Activated CD4-positive, alpha-beta memory T cell treated with anti-CD3 and anti-CD28 coated beads, Interleukin-2, amount 10 ng/mL, durations not matched to agents 7 days and 5 days (primary cell): ENCODE measurements at places on chromosomes 7 and 10.

GRCh38 chr10:92377962-92378361 lies 87.0 kb downstream of the MARCHF5 start:
- no peak for DNase-seq

GRCh38 chr10:79066411-79067240 lies 2.1 kb upstream of the ZMIZ1 start:
- DNase-seq = no peak

GRCh38 chr10:95697429-95697828 lies 3.7 kb upstream of the TCTN3 start:
- no peak for DNase-seq

DNA sequence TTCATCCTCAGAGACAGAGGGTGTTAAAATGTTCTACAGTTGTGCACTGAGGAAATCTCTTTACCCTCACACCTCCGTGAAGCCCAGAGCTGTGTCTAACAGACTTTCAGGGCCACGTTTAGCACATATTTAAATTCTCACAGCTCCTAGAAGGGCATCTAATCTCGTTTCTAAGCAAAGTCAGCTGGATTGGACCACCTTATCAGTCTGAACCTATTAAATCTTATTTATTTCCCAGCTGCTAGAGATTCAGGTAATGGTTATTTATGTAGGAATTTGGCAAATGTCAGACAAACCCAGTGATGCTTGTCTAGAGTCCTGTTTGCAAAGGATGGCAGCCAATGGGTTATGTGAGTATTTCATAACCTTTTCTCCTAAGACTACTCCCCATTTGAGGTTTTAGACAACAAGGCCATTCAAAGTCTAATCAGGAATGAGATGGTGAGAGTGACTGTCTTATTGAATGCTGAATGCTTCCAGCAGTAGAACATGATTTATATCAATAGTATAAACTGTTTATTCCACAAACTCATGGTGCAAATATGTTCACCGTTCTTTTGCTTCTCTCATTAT lies 54.8 kb upstream of the EXOC4 start:
- no peak for DNase-seq

DNA sequence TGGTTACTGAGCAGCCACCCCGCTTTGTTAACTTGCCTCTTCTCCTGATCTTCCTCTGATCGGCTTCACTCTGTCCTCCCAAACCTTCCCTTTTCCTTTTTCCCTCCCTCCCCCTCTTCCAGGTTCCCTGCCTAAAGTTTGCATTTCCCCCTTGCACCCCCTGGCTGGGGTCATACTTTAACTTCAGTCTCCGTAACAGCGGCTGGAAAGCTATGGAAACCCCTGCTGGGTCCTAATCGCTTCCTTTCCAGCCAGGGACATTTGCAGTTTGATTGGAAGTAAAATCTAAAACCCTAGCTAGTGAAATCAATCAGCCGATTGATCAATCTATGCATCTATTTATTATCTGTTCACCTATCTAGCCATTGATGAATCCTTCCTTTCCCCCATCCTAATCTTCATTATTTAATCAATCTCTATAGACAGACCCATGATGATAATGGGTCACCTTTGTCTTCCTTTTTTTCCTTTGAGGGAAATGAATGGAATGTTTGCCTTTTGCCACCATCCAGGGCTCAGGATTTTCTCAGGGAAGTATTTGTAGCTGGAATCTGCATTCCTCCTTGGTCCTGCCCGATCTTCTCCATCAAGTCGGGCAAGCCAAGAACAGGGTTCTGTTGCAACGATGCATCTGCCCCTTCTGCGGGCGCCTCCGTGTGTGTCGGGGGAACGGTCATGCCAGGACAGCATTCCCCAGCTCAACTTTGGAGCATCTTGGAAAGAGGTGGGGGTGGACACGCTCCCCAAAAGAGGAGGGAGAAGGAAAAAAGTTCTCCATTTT lies 8.8 kb downstream of the GATA3 start:
- DNase-seq = no peak

DNA sequence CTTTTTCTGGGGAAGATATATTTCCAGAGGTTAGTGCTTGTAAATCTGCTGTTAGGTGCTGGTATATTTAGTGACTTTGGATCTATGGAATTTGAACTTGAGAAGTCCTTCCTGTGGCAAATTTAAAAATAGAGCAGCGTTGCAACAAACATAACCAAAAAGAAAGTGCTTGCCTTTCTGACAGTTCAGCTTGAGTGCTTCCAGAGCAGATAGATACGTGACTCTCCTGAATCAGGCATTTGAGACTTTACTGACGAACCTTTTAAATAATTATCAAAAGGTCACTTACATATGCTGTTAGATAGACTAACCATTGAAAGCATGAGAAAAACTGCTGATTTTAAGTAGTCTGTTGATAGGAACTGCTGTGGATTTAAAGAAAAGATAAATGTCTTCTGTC lies 387.5 kb upstream of the LRRTM3 start:
- DNase-seq = no peak

DNA sequence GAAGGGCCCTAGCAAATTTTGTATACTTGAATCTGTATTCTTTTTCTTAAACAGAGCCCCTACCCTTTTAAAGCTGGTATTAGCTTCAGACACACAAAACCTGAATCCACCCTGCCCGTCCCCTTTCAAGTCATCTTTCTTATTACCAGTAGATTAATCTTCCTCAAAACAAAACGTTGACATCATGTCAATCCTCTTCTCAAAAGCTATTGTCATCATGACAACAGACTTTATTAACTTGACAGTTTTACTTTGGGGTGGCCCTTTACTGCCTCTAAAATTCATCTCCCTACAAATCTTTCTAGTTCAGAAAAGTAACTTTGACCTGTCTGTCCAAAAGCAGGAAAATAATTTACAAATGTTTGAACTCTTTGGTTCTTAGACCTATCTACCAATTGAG lies 21.5 kb upstream of the IFRD1 start:
- no peak for DNase-seq

DNA sequence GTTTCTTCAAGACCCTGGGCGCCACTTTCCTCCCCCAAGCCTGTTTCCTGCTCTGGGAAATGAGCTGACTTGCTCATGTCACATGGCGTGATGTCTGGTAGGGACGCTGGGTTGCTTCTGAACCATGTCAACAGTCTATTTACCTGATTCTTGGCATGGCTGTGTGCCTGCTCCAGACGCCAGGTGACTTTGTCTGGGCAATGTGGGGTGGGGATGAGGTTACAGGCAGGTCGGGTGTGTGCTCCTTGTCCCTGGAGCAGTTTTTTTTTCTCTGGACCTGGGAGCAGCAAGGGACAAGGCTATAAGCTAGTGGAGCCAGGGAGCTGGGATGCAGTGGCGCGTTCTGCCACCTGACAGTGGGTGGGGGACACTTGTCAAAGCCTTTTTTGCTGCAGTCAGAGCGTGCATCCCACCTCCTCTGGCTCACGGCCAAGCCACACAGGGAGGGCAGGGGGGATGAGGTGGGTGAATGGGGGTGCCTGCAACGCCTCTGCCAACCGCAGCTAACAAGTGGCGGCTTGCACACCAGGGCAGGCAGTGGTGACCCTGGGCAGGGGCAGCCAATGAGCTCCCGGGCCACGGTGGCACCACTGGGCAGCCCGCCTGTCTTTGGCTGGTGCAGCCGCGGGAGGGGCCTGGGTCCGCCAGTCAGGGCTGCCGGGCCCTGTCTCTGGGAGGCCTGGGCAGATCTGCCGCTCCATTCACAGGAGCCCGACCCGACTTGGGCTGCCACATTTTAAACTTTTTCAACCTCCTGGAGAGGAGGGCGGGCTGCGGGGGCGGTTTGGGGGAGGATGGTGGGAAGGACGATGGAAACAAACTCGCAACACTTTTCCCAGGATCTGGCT lies 22.9 kb downstream of the DNAJB12 start:
- peak; percentile 95 for DNase-seq

DNA sequence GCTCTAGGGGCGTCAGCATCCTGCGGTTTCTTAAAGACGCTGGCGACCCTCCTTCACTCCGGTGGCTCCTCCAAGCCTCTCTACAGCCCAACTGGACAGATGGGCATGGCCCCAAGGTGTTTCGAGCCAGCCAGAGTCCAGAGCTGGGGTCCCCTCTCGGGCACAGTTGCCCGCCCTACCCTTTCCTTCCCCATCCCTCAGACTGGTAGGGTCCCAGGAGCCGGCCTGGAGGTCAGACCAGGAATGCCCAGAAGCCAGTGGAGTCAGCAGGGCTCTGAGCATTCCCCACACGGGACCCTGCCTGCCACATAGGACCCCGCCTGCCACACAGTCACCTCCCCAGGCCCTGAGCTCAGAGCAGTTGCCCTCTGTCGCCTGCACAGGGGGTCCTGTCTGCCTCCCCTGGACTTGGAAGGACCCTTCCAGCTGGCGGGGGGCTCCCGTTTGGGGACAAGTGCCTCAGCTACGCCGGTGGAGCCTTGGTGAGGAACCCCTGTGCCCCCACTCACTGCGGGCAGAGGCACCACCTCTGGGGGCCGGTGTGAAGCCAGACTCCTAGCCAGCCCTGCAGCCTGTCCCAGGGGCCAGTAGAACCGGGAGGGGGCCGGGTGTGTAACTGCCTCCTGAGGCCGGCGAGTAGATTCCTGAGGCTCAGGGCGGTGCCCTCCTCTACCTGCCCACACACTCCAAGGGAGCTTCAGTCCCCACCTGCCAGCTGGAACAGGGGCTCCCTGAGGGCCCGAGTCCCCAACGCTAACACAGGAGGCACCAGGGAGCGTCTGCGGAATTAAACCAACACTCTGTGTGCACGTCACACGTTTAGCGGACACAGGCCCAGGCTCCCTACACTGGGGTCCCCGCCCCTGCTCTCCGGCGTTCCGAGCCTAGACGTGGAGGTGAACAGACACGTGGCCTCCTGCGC lies 19.4 kb upstream of the PDGFA start:
- no peak for DNase-seq

GRCh38 chr10:91170418-91170817 lies 50.0 kb upstream of the PCGF5 start:
- DNase-seq = no peak

DNA sequence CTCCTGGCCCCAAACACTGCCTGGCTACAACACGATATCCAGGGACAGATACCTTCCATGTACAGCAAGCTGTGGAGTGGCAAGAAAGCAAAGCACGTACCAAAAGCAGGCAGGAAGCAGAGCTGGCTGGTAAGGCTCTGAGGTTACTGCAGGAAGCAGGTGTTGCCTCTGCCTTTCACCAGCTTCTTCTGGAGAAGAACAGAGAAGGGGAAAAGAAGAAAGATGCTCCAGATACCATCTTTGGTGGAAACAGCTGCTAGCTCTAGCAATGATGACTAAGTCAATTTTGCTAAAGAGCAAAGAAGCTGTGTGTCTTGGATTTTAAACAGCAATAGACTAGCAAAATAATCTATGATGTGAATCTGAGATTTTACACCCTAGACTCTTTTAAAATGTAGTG lies 34.9 kb upstream of the PRSS1 start:
- peak; percentile 52 for DNase-seq

- no peak for DNase-seq
Measured at GRCh38 chr7:138066954-138067394, 9.3 kb upstream of the AKR1D1 start.

- DNase-seq = peak; percentile 46
Measured at GRCh38 chr10:61904733-61905725, 3.5 kb downstream of the ARID5B start.

- DNase-seq = no peak
Measured at GRCh38 chr7:95199779-95200558, 124.4 kb downstream of the PON1 start.

GRCh38 chr7:45165857-45166256 lies 8.3 kb downstream of the RAMP3 start:
- DNase-seq = no peak

- DNase-seq = no peak
Measured at GRCh38 chr7:72476608-72477305, 64.6 kb upstream of the CALN1 start.

DNA sequence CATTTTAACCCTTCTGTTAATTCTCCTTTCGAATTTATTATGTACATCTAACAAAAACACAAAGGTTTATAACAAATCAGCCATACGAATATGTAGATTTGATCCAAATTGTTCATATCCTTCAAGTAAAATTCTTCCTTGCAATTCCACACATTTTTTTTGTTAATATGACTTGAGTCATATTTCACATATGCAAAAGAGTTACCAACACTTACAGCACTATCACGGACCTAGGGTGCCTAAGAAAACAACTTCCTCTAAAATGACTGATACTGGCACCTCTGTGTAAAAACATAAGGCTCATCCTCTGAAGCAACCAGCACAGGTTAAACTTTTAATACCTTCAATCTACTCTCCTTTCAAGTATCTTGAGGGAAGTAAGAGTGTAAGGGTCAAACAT lies 451.8 kb downstream of the SEMA3D start:
- no peak for DNase-seq

DNA sequence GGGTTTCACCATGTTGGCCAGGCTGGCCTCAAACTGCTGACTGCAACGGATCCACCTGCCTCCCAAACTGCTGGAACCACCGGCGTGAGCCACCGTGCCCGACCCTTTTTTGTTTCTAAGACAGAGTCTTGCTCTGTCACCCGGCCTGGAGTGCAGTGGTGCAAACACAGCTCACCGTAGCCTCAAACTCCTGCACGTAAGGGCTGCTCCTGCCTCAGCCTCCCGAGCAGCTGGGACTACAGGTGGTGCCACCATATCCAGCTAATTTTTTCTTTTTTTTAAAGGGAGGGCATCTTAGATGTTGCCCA lies 36.4 kb downstream of the ADAP1 start:
- DNase-seq = no peak

GRCh38 chr7:143374561-143374960 lies 6.6 kb upstream of the ZYX start:
- DNase-seq = no peak

DNA sequence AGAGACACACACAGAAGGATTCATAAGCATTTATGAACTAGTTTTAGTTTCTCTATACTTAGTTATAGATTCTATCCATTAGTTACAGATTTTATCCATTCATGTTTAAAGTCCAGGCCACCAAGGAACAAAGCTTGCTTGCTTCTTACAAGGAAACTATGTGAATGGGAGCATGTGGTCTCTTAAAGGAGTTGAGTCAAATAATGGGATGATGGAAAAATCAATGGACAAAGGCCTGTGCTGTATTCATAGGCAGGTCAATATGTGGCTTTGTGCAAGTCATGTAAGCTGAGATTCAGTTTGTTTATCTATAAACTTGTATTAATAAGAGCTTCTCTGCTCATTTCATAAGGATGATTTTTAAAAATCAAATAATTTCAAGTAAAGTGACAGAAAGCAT lies 172.8 kb upstream of the CDK1 start:
- no peak for DNase-seq

DNA sequence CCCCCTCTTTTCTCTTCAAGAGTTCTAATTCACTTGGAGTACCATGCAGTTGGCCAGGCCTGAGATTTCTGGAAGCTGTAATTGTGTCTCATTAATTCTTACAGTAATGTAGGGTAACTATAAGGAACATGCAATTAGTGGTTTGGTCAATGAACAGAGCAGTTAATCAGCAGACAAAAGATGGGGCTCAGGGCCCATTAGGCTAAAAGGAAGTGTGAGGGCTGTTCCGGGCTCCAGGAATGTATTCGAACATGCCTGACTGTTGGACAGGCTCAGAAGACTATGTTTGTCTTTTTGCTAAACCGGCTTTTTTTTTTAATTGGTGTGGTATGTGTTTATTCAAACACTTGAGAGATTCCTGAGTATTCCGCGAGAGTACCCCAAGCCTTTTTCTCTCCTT lies 42.5 kb upstream of the FZD8 start:
- no peak for DNase-seq

- no peak for DNase-seq
Measured at GRCh38 chr7:37212556-37212955, 236.1 kb downstream of the ELMO1 start.
